Thyroid gland (tissue), 4 donors: ENCODE measurements at places on chromosomes 2 and 18. TPM values are rescaled to one million over a fixed set of nuclear protein-coding genes. Genes with fewer than 3 reads are reported as not detected.

GRCh38 chr2:168427451-168427850, 28.6 kb upstream of the CERS6 start:
- DNase-seq: no peak
- H3K27ac ChIP-seq: no peak overlapping the region
- H3K4me1 ChIP-seq: no peaks in the 10 kb centered on the region
- no peaks in the 10 kb centered on the region for H3K27me3 ChIP-seq

The C2orf15 gene
- total RNA-seq: 6.5 TPM

GRCh38 chr2:109350526-109350925, 221.5 kb downstream of the SH3RF3 start:
- no peak for DNase-seq
- no peaks in the 10 kb centered on the region for H3K36me3 ChIP-seq
- peak overlapping the region; percentile 14 for H3K27ac ChIP-seq
- no peaks in the 10 kb centered on the region for H3K27me3 ChIP-seq

GRCh38 chr2:232061265-232061664, 99.8 kb downstream of the DIS3L2 start:
- H3K4me1 ChIP-seq: no peaks in the 10 kb centered on the region
- H3K4me3 ChIP-seq: no peak overlapping the region
- no peak overlapping the region for H3K27ac ChIP-seq
- no peaks in the 10 kb centered on the region for H3K36me3 ChIP-seq

The SERPINB2 gene
- total RNA-seq: 0.22 TPM

The EN1 gene
- not detected for total RNA-seq
